ENCODE measurements at places on chromosomes 16 and 17. TPM values are rescaled to one million over a fixed set of nuclear protein-coding genes. Genes with fewer than 3 reads are reported as not detected.

DNA sequence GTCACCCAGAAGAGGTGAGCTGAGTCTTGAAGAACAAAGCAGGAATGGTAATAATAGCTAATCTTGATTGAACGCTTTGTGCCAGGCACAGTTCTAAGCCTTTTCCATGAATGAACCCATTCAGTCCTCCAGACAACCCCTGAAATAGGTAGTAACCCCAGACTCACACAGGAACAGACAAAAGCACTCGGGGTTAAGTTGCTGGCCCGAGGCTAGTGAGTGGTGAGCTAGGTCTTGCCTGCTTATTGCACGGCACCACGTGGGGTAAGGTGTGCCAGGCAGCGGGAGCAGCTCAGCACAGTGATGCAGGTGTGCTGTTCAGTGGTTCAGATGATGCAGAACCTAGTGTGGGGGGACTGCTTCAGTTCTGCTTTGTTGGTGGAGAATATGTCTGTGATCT is 181.6 kb downstream of the RAB11FIP4 start:
- DNase-seq: no peak

The DLX4 gene
- not detected for total RNA-seq

The GUCY2D gene
- total RNA-seq: not detected

The CTRB1 gene
- total RNA-seq: not detected

GRCh38 chr17:50529849-50530248 is 2.7 kb upstream of the EPN3 start:
- no peak for DNase-seq

The TNFSF12 gene
- 14.5 TPM for total RNA-seq

GRCh38 chr17:39794249-39794970 is 56.7 kb downstream of the GRB7 start:
- DNase-seq: no peak

The KCNH4 gene
- not detected for total RNA-seq

GRCh38 chr17:31586946-31587345 is 195.5 kb downstream of the RAB11FIP4 start:
- peak; percentile 63 for DNase-seq

The LGALS3BP gene
- 87.2 TPM for total RNA-seq

The BICDL2 gene
- not detected for total RNA-seq

GRCh38 chr17:4802228-4802627 is at the start of gene C17orf114:
Gene C17orf114, minus strand, starts transcription at chr17:4802328.
- no peak for DNase-seq

GRCh38 chr16:86821895-86822294 is 243.5 kb downstream of the FOXL1 start:
- no peak for DNase-seq

- no peak for DNase-seq
Observed at GRCh38 chr16:12176051-12176450, 199.5 kb downstream of the SNX29 start.

DNA sequence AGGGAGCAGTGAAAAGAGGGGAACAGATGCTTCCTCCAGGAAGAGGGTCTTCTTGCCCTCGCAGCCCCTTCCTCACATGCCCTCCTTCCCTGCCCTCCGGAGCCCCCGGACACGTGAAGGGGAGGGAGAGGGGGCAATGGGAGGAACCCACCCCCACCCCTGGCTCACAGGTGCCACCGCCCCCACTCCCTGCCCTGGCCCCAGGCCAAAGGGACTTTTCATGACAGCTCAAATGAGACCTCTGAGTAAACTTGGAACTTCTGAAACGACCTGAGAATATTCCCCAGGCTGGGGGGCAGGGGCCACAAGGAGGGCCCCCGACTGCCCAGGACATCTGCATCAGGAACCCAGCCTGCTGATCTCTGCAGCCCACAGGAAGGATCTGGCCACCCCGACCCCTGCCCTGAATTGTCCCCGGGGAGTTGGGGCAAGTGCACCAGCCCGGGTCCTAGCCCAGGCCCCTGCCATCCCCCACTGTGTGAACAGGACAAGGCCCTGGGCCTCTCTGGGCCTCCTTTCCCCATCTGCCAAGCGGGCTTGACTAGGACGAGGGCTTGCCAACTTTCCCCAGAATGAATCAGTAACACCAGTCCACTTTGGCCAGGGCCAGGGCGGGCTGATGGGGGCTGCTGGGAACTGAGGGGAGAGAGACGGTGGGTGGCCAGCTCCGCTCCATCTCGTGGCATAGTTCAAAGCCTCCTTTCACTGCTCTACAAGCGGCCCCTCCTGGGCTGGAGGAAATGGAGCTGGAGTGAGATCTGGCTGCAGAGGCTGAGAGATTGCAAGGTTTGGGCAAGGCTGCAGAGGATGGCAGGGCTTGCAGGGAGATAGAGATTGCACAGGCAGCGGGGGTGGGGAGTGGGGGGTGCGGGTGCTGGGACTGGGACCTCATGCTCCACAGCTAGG is 3.8 kb downstream of the IL21R start:
- DNase-seq: peak; percentile 61

- DNase-seq: peak; percentile 17
Observed at GRCh38 chr17:10217916-10218315, 19.5 kb upstream of the GAS7 start.

DNA sequence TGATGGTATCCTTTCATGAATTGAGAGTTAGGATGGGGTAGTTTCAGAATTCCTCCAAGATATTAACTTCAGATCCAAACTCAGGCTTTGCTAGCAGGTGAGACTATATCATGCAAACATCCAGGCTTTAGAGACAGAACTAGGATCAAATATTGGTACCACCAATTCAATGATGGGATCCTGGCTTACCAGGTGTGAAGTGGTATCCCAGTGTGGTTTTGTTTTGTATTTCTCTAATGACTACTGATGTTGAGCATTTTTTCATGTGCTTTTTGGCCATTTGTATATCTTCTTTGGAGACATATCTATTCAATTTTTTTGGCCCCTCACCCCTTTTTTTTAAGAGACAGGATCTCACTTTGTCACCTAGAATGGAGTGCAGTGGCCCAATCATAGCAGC is 57.0 kb downstream of the TOM1L2 start:
- no peak for DNase-seq

DNA sequence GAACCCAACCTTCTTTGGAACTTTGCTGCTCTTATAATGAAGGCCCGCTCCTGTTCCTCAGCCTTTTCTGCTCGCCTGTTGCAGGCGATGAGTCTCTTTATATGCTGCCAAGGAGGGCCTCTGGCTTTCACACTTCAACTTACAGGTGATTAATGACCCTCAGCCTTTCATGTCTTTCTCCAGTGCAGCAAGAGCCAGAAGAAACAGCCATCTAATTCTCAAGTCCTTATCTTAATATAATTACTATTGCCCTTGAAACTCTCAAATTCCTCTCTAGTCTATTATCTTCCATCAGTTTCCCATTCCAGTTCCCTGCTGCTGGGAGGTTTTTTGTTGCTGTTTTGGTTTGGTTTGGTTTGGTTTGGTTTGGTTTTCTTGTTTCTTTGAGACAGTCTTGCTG is 121.8 kb upstream of the MED13 start:
- DNase-seq: no peak

- no peak for DNase-seq
Observed at GRCh38 chr16:62969711-62970318, 933.6 kb upstream of the CDH8 start.

DNA sequence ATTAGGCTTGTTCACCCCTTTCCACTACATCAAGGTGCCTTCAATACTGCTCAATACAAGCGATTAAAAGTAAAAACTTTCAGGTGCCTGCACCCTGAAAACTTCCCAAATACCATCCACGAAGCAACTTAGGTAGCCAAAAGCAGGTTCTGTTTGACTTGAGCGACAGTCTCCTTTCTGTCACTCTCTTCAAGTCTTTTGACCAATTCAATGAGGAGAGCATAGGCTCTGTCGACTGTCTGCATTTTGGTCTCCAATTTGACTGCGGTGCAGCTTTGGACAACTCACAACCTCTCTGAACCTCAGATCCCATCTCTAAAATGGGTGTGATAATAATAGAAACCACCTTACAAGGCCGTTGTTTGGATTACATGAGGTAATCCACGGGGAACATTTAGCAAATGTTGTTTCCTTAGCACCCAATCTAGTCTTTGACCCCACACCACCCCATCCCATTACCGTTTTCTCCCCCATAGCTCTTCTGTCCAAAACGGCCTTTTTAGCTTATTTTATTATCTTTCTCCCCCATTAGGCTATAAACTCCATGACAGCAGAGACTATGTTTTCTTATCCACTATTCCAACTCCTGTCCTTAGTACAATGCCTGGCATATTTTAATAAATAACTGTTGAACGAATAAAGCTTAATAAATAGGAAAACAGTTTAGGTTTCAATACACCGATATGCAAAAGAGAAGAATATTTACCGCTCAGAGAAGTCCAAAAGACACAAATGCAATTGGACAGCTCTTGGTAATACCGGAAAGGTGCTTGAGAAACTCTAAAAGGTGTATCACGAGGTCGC is 999 bp downstream of the MARF1 start:
- DNase-seq: no peak

- DNase-seq: no peak
Observed at GRCh38 chr16:11179574-11179973, 76.4 kb downstream of the SOCS1 start.

GRCh38 chr17:7707446-7707845 is 2.4 kb downstream of the EFNB3 start:
- DNase-seq: no peak

DNA sequence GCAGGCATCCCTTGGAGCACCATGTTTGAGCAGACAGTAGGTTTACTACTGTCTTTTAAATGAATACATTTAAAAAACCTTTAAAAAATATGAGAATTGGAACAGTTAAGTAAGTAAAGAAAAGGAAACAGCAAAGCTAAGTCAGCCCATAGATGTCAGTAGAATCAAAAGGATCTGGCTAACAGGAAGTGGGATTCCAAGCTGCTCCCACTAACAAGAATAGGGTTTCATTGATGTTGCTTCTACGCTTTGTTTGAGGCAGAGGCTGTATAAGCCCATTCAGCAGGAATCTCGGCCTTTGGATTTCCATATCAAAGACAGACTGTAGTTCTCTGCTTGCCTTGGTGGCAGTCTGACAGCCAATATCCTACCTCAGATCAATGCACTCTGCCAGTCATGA is 122.9 kb upstream of the ELAC2 start:
- DNase-seq: peak; percentile 17

DNA sequence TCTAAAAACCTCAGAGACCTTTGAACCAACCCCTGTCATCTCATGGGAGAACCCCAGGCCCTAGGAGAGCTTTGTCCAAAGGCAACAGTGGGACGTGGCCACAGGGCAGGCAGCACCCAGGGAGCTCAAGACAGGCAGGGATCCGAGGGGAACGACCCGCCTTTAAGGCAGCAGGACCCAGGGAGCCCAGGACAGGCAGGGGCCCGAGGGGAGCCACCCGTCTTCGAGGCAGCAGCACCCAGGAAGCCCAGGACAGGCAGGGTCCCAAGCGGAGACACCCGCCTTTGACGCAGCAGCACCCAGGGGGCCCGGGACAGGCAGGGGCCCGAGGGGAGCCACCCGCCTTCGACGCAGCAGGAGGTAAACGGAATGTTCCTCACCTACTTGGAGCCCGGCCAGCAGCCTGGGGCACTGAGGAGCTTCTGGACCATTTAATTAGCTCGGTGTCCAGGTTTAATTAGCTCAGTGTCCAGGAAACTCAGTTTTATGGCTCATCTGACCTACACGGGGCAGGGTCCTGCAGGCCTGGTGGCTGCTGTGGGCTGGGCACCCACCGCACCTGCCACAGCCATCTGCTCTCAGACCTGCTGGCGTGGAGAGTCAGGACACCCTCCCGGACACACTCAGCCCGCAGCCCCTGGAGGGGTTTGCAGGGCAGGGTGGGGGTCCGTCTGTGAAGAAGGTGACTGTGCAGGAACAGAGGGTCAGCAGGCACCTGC is 24.4 kb downstream of the PIEZO1 start:
- no peak for DNase-seq

DNA sequence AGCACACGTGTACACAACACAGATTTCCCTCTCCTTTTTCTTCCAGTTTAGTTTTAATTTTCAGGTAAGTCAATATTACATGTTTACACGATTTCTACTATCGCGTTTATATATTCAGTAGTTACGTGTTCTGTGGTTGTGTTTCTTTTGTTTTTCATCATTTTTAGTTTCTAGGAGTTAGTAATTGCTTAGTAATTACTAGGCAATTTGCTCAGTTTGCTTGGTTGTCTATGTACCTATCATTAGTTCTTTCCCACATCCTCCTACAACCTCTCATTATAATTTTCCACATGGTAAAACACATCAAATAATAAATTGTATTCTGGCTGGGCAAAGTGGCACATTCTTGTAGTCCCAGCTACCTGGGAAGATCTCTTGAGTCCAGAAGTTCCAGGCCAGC is 24.6 kb upstream of the GUCY2D start:
- no peak for DNase-seq

DNA sequence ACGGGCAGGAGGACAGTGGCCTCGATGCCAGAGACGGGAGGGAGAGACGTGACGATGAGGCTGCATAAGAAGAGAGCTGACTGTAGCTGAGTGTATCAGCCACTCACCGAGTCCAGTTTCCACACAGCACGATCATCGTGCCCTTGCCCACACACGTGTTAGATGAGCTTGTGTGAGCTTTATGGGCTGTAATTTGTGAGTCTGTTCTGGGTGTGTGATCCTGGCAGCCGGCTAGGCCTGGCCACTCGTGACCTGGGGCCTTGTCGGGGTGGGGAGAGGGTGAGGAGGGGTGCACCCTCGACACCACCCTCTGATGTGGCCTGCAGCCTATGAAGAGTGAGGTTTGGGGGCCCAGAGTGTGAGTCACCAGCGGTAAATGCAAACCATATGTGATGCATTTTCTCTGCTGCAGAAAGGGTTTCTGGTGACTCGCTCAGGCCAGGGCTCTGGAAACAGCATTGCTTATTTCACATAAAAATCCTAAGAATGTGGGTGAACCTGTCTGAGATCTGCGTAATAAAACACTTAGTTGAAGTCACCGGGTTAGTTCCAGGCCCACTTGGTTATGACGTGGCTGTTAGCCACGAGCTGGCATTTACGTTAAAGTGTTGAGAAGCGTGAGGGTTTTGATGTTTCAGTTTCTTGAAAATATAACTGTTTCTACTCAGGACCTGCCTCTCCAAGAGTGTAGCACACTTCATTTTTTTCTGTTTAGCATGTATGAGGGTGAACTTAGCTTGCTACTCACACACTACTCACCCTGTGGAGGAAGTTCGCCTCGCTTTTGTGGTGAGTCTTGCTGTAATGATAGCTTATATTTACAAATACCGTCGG is 4.2 kb downstream of the METRNL start:
- DNase-seq: peak; percentile 99
